ENCODE measurements at places on chromosomes 7 and 10.

DNA sequence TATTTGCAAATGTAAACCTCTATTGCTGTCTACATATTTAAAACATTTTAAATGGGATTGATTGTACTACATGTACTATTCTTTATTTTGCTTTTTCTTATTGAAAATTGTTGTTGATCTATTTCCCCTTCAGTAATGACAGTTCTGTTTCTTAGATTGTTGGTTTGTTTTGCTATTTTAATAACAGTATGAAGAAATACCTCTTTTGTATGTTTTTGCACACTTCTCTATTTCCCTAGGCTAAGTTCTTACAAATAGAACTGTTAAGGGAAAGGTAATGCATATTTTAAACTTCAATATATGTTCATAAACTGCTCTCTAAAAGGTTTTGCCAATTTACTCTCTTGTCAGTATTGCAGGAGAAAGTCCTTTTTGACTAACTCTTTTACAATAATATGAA lies 195.0 kb upstream of the PRPS1L1 start:
- DNase-seq, result no peak
- H3K27ac ChIP-seq, result no peak overlapping the region

GRCh38 chr7:42662862-42663261 lies 249.0 kb downstream of the C7orf25 start:
- H3K36me3 ChIP-seq, result no peaks in the 10 kb centered on the region
- no peak for DNase-seq
- no peaks in the 10 kb centered on the region for H3K27me3 ChIP-seq
- no peaks in the 10 kb centered on the region for H3K4me1 ChIP-seq
- no peak overlapping the region for H3K4me3 ChIP-seq

- H3K4me1 ChIP-seq, result no peaks in the 10 kb centered on the region
- DNase-seq, result no peak
- H3K27ac ChIP-seq, result no peak overlapping the region
Observed at GRCh38 chr7:126472825-126473224, 779.9 kb downstream of the GRM8 start.

- no peak overlapping the region for H3K27ac ChIP-seq
- DNase-seq, result peak; percentile 22
- H3K27me3 ChIP-seq, result peaks cover 10% of the 10 kb centered on the region
- no peaks in the 10 kb centered on the region for H3K4me1 ChIP-seq
Observed at GRCh38 chr7:142880876-142881505, 4.6 kb downstream of the TRPV6 start.
